Activated CD4-positive, alpha-beta T cell treated with anti-CD3 and anti-CD28 coated beads for 48 hours (primary cell): ENCODE measurements at places on chromosomes 7 and 10.

GRCh38 chr7:111098926-111099250, 8.0 kb downstream of the LRRN3 start:
- DNase-seq: no peak

DNA sequence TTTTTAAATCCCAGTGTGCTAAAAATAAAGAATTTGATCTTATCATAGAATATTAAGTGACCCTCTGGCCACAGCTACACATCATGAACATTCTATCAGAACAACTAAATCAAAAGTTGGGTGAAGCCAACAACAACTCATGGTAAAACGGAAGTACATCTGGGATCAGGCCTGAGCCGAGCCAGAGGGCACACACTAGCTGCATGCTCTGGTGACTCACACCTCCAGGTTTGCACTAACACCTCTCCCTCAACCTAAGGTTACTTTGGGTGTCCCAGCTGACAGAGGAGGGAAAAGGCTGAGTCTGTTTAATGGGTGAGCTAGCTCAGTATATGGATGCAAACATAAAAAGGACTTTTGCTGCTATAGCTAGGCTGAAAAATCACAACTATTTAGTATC, 281.6 kb downstream of the HGF start:
- no peak for DNase-seq

GRCh38 chr10:132448248-132448731, 51.3 kb downstream of the PWWP2B start:
- peak; percentile 80 for DNase-seq

GRCh38 chr7:92266415-92267241, 20.9 kb downstream of the ANKIB1 start:
- DNase-seq: no peak

- no peak for DNase-seq
Measured at GRCh38 chr10:30870896-30871295, 160.8 kb downstream of the ZNF438 start.

GRCh38 chr7:75628055-75628454, 110.7 kb downstream of the HIP1 start:
- no peak for DNase-seq

GRCh38 chr10:119120413-119120867, 16.5 kb downstream of the DENND10 start:
- DNase-seq: no peak

DNA sequence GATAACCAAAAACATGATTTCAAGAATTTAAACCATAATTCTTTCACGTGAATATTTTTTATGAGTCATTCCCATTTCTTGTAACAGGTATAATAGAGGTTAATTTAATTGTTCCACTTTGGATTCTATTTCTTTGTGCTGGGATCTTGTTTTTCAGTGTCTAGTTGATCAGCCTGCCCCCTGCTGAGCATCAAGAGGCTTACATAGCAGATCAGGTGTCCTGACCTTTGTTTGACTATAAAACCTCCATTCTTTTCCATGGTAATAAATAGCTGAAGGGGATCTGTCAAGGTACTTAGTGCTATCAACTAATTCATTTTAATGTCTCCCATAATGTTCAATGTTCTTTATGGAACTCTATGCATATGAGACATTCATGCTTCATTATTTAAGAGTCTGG, 4.9 kb downstream of the COL17A1 start:
- peak; percentile 27 for DNase-seq

- no peak for DNase-seq
Measured at GRCh38 chr7:147308539-147308938, 1191.9 kb downstream of the CNTNAP2 start.

- DNase-seq: no peak
Measured at GRCh38 chr10:36157486-36157885, 515.4 kb upstream of the FZD8 start.

GRCh38 chr10:412109-412508, 276.9 kb downstream of the ZMYND11 start:
- DNase-seq: no peak

DNA sequence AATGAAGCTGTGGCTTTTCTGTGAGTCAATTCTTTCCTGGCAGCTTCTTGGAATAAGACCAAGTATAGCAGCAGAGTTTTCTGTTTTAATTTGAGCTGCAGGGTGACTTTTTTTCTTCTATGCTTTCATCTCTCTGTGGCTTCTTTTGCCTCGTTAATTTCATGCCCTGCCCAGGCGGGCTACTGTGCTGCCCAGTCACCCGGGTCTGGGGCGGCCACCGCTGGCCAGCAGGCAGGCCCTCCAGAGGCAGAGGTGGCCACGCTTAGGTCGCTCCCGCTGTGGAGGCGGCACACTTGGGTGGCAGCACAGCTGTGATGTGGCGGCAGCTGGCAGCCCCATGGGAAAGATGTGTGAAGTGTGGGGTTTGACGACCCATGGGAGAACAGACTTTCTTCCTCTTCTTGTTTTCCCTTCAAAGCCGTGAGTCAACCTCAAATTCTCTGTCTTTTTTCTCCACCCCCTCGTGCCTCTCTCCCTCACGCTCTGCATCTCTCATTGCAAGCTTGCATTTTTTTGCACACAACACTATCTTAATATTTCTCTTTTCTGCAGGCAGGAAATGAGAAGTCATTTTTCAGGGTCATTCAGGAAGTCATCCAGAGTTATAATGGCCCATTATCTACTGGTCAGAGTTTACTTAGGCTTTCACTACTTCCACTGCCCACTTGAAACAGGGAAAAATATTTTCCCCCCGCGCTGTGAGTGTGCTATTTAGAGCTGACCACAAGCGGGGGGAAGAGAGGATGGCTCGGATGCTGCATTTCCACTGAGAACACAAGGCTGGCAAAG, 67.8 kb downstream of the EGFR start:
- peak; percentile 17 for DNase-seq

- DNase-seq: no peak
Measured at GRCh38 chr10:22606164-22606614, 108.2 kb downstream of the PIP4K2A start.

DNA sequence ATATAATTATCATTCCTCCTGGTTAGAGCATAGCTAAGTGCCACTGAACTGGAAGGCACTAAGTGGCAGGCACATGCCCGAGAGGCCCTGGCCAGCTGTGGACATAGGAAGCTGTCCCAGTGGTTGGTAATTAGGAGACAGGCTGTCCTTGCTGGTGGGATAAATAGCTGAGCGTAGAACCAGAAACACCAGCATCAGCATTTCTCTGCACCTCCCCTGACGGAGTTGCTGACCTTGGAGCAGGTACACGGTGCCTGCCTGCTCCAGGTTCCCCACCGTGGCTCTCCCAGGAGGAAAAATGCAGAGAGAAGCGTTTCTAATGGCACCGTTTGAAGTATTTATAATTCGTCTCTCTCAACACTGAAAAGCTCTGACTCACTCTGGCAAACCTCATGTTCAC, 5.6 kb upstream of the ABLIM1 start:
- no peak for DNase-seq

DNA sequence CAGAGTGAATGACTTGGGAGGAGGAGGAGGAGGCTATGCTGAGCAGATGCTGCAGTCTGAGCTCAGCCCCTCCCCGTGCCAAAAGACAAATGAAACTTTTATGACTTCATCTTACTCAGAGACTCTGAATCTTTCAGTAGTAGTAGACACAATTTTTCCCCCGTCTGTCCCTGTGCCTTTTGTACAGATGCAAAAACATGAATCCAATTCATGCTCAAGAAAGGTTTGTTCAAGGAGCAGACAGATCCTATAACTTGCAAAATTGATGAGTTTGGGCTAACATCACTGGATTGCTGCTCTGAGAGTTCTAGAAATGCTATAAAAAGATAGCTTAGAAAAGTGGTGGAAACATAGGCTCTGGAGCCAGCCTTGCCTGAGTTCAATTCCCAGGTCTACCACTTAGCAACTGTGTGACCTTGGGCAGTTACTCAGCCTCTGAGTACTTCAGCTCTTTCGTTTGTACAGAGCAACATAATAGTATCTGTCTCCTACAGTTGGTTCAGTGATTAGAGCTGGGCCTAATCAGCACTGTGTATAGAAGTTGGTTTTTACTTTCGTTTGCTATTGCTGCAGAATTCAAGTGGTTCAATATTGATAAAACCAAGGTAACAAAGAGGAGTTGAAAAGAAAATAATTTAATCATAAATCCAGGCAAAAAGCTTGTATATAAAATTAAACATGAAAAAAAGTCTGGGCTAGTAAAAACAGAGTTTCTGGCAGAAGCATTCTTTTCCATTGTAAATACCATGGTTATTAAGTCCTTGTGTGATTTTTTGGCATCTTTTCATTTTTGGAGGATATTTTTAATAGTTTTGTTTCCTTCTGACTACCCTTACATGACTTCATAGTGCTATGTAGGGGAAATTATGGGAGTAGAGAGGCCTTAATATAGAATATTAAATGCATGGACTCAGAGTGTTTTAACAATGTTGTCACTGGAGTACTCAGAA, 174.2 kb upstream of the ZNF32 start:
- peak; percentile 43 for DNase-seq

DNA sequence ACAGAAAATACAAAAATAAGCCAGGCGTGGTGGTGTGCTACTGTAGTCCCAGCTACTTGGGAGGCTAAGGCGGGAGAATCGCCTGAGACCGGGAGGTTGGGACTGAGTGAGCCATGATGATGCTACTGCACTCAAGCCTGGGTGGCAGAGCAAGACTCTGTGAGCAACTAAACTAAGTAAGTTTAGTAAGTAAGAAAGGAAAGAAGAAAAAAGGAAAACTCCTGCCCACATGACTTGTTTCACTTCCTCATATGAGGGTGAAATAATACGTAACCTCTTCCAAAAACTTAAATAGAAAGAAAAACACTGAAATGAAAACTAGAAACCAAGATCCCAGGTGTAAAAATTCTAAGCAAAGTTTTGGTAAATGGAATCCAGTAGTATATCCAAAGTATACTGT, 79.6 kb downstream of the LARP4B start:
- DNase-seq: no peak

GRCh38 chr7:159023746-159024145, 120.9 kb downstream of the VIPR2 start:
- no peak for DNase-seq

DNA sequence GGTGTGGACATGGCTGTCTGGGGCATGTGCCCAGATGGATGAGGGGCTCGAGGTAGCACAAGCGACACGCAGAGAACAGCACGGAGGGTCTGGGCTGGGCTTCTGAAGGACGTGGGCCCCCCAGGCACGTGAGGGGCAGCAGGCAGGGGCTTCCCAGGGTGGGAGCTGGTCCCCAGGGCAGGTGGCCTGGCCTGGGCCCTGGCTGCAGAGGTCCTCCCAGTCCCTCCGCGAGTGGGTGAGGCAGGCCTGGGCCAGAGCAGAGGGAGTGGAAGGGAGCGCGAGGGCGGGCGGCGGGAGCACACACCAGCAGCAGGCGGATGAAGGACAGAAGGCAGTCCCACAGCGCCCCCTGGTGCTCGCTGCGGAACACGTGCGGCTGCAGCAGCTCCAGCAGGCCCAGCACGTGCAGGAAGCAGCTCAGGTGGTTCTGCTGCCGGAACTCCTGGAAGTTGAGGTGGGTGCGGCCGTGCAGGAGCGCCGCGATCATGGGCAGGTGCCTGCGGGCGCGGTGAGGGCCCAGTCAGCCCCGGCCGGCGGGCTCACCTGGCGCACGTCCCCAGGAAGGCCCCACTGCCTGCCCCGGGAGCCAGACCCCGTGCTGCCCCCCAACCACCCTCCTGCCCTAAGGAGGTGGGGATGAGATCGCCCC, 14.7 kb upstream of the MICALL2 start:
- peak; percentile 92 for DNase-seq

DNA sequence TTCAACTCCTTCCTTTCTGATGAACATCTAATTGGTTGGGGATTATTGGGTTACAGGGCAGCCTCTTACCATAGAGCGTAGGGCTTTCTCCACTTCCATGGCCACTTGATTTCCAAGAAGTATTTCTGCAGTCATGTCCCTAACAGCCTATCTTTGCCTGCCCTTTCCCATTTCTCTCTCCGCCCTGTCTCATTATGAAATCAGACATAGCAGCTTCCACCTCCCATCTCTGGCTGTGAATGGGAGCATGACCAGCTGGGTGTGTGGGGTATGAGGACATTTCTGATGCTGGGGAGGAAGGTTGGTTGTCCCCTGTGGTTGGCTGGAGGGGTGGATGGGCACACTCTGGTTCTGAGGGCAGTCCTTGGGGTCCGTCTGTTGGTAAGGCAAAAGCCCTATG, 41.2 kb downstream of the ADCYAP1R1 start:
- DNase-seq: no peak

DNA sequence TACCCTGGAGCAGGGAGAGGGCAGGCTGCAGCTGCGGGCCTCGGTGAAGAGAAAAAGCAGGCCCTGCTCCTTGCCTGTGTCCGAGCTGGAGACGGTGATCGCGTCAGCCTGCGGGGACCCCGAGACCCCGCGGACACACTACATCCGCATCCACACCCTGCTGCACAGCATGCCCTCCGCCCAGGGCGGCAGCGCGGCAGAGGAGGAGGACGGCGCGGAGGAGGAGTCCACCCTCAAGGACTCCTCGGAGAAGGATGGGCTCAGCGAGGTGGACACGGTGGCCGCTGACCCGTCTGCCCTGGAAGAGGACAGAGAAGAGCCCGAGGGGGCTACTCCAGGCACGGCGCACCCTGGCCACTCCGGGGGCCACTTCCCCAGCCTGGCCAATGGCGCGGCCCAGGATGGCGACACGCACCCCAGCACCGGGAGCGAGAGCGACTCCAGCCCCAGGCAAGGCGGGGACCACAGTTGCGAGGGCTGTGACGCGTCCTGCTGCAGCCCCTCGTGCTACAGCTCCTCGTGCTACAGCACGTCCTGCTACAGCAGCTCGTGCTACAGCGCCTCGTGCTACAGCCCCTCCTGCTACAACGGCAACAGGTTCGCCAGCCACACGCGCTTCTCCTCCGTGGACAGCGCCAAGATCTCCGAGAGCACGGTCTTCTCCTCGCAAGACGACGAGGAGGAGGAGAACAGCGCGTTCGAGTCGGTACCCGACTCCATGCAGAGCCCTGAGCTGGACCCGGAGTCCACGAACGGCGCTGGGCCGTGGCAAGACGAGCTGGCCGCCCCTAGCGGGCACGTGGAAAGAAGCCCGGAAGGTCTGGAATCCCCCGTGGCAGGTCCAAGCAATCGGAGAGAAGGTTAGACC, 138.0 kb upstream of the STK17A start:
- DNase-seq: no peak

DNA sequence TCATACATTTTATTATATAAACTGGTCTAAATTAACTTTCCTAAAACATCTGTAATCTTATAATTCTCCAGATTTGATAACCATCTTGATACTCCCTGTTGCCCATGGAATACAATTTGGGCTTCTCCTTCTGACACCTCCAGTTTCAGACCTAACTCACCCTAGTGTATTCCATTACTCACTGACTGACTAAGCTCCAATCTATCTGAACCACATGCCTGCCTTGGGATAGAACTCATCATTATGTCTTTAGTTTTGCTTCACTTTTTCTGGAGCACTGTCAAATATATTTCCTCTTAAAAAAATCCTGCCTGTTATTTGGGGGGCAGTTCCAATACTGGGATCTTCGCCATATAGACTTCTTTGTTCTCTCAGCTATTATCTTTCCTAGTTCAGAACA, 4.9 kb upstream of the FOXP2 start:
- DNase-seq: no peak

GRCh38 chr7:17239683-17240521, 58.5 kb upstream of the AHR start:
- DNase-seq: no peak

DNA sequence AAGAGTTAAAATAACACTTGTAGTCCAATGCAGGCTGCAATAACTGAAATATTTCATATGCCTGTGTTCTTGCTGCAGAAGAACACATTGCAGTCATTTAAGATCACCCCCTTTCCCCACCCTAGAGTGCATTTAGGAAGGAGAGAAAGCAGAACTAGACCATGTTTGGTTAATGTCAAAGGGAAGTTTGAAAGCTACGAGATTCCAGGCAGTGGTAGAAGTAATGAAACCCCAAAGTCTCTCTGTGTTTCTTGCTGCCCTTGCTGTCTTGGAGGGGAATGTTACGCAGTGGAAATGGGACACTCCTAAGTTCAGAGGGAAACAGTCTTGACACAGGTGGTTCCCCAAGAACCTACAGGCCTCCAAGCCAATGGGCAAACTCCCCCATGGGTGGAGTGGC, 242.9 kb downstream of the PTEN start:
- DNase-seq: no peak
